ENCODE measurements at places on chromosomes 16 and 17. TPM values are rescaled to one million over a fixed set of nuclear protein-coding genes. Genes with fewer than 3 reads are reported as not detected.

Gene IGFBP4
- 1,585 TPM for total RNA-seq

Gene ADAD2
- not detected for total RNA-seq

Gene GRAPL
- not detected for total RNA-seq

Gene LYRM9
- 18.7 TPM for total RNA-seq

Gene SMTNL2
- 17.8 TPM for total RNA-seq

Gene RAMP2
- total RNA-seq = 33.1 TPM

Gene EXOC3L1
- 33.0 TPM for total RNA-seq

Gene CDK5R1
- total RNA-seq = 2.5 TPM

DNA sequence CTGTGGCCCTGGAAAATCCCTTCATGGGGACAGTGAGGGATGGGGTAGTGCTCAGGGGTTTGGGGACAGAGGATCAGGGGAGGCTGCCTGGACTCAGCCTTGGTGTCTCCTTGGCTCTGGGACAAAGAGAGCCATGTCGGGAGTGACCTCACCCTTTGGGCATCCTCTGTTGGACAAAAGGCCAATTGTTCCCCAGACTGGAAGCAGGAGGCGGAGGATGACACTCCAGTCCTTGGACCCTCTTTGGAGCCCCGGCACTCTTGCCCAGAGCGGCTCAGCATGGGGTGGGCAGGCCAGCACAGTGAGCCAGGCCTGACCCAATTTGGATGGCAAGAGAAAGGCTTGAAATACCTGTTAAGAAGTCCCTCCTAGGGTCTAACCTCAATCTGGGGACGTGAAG, 39.4 kb upstream of the PHB1 start:
- H3K36me3 ChIP-seq = no peaks in the 10 kb centered on the region
- H3K27me3 ChIP-seq = no peaks in the 10 kb centered on the region
- H3K27ac ChIP-seq = no peak overlapping the region
- DNase-seq = no peak
- H3K4me3 ChIP-seq = no peak overlapping the region
- no peaks in the 10 kb centered on the region for H3K4me1 ChIP-seq

DNA sequence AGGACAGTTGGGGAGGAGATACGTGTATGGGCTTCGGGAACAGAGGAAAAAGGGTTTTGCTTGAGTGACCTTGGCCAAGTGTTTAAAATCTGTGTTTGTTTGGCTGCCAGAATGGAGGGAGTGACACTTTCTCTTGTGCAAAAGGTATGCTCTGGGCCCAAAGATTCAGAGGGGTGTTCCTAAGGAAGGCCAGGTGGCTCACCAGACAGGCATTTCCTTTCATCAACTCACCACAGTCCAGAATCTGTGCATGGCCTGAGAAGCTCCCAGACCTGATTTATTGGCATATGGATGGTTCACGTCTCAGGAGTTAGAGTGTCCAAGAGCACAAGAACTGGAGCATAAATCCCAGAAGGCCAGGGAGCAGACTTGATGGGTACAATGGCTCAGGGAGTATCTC, 53.4 kb upstream of the NLK start:
- H3K4me1 ChIP-seq = no peaks in the 10 kb centered on the region
- H3K27ac ChIP-seq = no peak overlapping the region
- no peaks in the 10 kb centered on the region for H3K27me3 ChIP-seq
- H3K36me3 ChIP-seq = no peaks in the 10 kb centered on the region
- no peak for DNase-seq

DNA sequence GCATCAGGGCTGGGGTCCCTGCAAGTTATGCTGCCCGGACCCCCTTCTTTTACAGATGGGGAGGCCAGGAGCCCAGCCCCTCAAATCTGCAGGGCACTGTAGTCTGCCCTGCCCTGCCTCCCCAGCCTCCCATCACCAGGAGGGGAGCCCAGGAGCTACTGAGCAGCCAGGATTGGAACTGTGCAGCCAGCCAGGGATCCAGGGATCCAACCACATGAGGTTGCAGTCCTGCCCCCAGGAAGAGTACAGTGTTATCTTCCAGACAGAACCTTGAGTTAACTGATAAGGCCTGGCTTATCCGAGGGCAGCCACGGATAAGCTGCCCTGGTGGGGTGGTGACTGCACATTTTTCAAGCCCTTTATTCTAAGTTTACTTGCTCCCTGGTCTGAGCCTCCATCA, 11.4 kb upstream of the NDRG4 start:
- no peak overlapping the region for H3K4me3 ChIP-seq
- DNase-seq = no peak
- no peaks in the 10 kb centered on the region for H3K36me3 ChIP-seq
- no peaks in the 10 kb centered on the region for H3K27me3 ChIP-seq

DNA sequence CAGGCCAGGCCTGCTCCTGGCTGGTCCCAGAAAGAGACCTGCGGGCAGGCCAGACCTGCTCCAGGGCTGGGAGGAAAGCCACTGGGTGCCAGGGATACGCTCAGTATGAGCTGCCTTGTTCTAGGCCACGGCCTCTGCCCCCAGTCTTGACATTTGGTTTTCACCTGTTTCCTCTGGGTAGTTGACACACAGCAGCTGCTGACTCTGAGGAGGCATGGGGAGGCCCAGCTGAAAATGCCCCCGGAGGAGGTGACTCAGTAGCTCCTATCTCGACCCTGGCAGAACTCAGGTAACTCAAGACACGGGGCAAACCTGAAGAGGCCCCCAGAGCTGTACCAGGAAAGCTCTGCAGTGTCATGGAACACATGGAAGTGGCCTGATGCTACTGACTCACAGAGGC, 13.9 kb upstream of the ADGRG1 start:
- no peaks in the 10 kb centered on the region for H3K36me3 ChIP-seq
- H3K27ac ChIP-seq = no peak overlapping the region
- no peak overlapping the region for H3K4me3 ChIP-seq
- no peaks in the 10 kb centered on the region for H3K27me3 ChIP-seq
- DNase-seq = no peak

- H3K4me3 ChIP-seq = no peak overlapping the region
- DNase-seq = no peak
- peaks cover 19% of the 10 kb centered on the region for H3K4me1 ChIP-seq
- no peaks in the 10 kb centered on the region for H3K36me3 ChIP-seq
- H3K27me3 ChIP-seq = no peaks in the 10 kb centered on the region
Observed at GRCh38 chr17:32355649-32356377, 5.9 kb downstream of the ZNF207 start.

GRCh38 chr16:26396511-26397235, 670.1 kb upstream of the C16orf82 start:
- no peaks in the 10 kb centered on the region for H3K36me3 ChIP-seq
- no peak for DNase-seq
- no peak overlapping the region for H3K27ac ChIP-seq
- no peaks in the 10 kb centered on the region for H3K27me3 ChIP-seq
- no peak overlapping the region for H3K4me3 ChIP-seq

DNA sequence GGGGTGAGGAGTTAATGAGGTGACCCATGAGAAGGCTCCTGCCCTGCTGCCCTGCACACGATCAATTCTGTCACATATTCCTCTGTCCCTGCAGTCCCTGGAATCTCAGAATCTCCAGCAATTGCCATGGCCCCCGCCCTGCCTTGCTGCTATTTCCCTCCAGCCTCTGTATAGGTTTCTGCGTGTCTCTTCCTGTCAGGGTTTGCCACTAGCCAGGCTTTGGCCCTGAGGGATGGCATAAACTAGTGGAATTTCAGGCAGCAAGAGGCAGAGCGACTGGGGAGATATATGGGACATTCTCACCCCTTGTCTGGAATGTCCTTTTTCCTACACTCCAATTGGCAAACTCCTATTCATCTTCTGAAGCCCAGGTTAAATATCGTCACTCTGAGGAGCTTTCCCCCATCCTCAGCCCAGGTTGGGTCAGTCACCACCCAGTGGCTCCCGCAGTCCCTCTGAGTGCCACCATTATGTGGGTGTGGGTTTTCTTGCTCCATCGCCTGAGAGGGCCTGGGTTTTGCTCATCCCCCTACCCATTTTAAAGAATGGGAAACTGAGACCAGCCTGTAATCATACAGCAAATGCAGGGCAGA, 15.5 kb upstream of the NATD1 start:
- H3K27me3 ChIP-seq = no peaks in the 10 kb centered on the region
- H3K36me3 ChIP-seq = no peaks in the 10 kb centered on the region
- H3K4me1 ChIP-seq = no peaks in the 10 kb centered on the region

DNA sequence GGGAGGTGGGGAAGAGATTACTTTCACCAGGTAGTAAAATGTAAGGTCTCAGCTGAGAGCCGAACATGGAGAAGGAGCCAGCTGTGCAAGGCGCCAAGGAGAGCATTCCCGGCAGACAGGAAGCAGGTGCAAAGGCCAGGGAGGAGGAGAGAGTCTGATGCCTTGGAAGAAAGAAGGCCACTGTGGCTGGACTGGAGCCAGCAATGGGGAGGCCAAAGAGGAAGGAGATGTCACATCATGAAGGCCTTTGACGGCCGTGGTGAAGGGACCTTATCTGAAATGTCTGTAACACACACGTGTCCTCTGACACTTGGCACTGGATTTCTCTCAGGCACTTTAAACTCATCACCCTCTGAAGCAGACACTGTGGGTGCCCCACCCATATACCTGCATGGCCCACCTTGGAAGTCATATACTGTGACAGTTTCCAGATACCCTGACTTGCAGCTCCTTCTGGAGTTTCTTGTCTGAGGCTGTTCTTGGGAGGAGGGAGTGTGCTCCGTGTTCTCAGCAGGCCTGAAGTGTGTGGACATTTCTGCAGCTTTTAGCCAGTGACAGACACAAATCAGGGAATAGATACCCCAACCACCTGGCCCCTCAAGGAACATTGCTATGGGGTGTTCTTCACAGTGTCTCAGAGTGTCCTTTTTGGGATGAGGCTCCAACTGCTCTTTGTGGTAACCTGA, 1.9 kb upstream of the SLC5A2 start:
- no peak overlapping the region for H3K27ac ChIP-seq
- no peaks in the 10 kb centered on the region for H3K4me1 ChIP-seq
- H3K27me3 ChIP-seq = no peaks in the 10 kb centered on the region
- no peak for DNase-seq
- H3K36me3 ChIP-seq = no peaks in the 10 kb centered on the region

DNA sequence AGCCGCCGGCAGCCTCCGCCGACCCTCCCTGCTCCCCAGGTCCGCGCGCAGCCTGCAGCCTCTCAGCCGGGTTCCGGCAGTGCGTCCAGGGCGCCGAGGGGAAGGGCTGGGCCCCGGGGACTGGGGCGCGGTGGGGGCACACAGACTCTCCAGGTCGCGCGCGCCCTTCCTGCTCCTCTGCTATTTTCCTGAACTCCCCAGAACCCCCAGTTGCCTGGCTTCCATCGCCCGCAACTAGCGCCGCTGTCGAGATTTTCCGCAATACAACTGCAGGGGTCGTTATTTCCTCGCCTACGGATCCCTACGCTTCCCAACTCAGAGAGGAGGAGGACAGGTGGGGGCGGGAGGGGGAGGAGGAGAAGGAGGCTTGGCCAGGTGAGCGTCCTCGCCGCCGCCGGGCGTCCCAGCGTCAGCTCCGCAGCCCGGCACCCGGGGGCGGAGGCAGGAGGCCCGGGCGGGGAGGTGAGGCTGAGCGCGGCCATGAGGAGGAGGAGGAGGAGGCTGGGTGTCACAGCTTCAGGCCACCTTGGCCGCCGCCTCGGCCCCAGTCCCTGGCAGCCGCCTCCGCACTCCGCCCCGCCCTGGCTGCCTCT, at the start of gene CA10:
Gene CA10, minus strand, starts transcription at position 265 of the 593 bp plus-strand sequence.
- no peaks in the 10 kb centered on the region for H3K4me1 ChIP-seq
- no peaks in the 10 kb centered on the region for H3K36me3 ChIP-seq
- H3K4me3 ChIP-seq = no peak within 1 kb of the TSS
- no peaks in the 10 kb centered on the region for H3K27me3 ChIP-seq

GRCh38 chr17:43389046-43389947, 9.5 kb upstream of the ARL4D start:
- DNase-seq = peak; percentile 88
- H3K27me3 ChIP-seq = no peaks in the 10 kb centered on the region
- H3K4me1 ChIP-seq = peaks cover 2% of the 10 kb centered on the region
- no peaks in the 10 kb centered on the region for H3K36me3 ChIP-seq
- peak overlapping the region; percentile 82 for H3K4me3 ChIP-seq

DNA sequence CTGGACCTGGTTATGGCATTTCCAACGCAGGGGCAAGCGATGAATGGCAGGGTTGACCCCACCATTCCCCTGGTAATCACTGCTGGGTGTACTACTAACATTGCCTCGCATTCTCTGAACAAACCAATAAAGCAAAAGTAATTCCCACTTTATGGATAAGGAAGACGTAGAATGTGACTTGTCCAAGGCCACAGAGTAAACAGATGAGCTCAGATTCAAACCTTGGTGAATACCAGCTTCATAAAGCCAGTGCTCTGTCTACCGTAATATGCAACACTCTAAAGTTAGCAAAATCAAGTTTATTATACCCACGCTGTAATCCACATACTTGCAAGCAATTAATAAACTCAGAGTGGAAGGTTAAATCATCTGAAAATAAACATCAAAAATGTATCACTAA, 59.6 kb downstream of the ANKFY1 start:
- no peak overlapping the region for H3K4me3 ChIP-seq
- peaks cover 2% of the 10 kb centered on the region for H3K4me1 ChIP-seq
- H3K27ac ChIP-seq = no peak overlapping the region
- DNase-seq = no peak

DNA sequence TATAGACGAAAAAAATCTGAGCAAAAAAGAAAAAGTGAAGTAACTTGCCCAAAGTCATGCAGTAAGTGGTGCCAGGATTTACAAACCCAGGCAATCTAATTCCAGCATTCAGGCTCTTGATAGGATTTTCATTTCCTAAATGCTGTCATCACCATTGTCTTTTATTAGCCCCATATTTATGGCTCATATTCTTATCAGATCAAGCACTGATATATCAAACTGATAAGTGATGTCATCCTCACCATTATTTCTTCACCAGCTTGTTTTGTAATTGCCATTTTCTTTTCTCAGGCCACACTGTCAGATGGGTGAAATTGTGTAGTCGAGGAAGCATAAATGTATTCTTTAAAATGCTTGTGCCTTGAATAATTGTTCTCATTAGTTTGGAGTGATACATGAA, 1.3 kb downstream of the RAD51C start:
- H3K27me3 ChIP-seq = no peaks in the 10 kb centered on the region
- no peak for DNase-seq
- peaks cover 2% of the 10 kb centered on the region for H3K4me1 ChIP-seq

GRCh38 chr17:27471321-27472269, 15.3 kb downstream of the KSR1 start:
- H3K27ac ChIP-seq = no peak overlapping the region
- no peak for DNase-seq
- no peaks in the 10 kb centered on the region for H3K27me3 ChIP-seq
- no peak overlapping the region for H3K4me3 ChIP-seq
- no peaks in the 10 kb centered on the region for H3K36me3 ChIP-seq

- H3K36me3 ChIP-seq = no peaks in the 10 kb centered on the region
- H3K4me3 ChIP-seq = no peak overlapping the region
- H3K27me3 ChIP-seq = no peaks in the 10 kb centered on the region
- DNase-seq = no peak
- H3K27ac ChIP-seq = no peak overlapping the region
Observed at GRCh38 chr16:26701243-26701886, 365.4 kb upstream of the C16orf82 start.

GRCh38 chr17:4436846-4437245, 3.1 kb downstream of the SPNS3 start:
- no peak overlapping the region for H3K27ac ChIP-seq
- H3K4me3 ChIP-seq = no peak overlapping the region
- H3K4me1 ChIP-seq = peaks cover 3% of the 10 kb centered on the region
- H3K36me3 ChIP-seq = no peaks in the 10 kb centered on the region
- H3K27me3 ChIP-seq = no peaks in the 10 kb centered on the region
